ENCODE measurements at places on chromosomes 2 and 18.

- no peak for DNase-seq
These were observed 2.0 kb downstream of the SLC14A2 start for GRCh38 chr18:45617284-45617683.

GRCh38 chr2:134999521-134999920 lies 47.7 kb downstream of the MAP3K19 start:
- no peak for DNase-seq

- no peak for DNase-seq
These were observed 8.2 kb downstream of the CYP26B1 start for GRCh38 chr2:72139471-72139873.

GRCh38 chr2:37825586-37825985 lies 99.5 kb upstream of the RMDN2 start:
- no peak for DNase-seq

- no peak for DNase-seq
These were observed 808.7 kb upstream of the PIK3C3 start for GRCh38 chr18:41146301-41146700.

DNA sequence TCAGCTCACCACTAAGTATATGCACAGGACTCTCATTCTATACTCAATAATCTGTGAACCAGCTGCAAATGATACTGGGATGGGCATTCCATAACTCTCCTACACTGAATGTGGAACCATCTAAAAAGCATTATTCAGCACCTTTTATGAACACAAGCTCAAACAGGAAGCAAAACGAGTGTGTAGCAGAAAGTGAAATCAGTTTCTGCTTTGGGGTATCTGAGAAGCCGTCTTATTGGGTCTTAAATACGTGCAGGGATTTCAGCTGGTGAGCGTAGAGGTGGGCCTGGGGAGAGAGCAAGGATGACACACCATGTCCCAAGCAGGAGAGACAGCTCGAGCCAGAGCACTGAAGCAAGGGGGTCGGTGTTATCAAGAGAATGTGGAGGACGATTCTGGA lies 120.0 kb upstream of the TTN start:
- no peak for DNase-seq

DNA sequence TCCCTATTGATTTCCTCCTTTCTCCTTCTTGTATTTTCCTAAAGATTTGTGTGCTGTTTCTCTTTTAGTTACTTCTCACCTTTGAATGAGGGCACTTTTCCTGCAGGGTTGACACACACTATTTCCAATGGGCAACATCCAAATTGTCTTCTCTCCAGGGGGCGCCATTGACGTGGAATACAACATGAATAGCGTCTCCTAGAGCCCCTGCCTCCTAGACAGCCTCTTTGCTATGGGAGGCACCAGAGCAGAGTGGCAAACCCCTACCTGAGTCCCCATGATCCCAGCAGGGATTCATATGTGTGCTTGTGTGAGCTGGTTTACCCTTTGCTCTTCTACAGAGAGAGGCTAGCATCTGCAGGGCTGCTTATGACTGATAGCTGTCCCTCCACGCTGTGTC lies 61.3 kb upstream of the ITSN2 start:
- peak; percentile 58 for DNase-seq

GRCh38 chr2:58710795-58711279 lies 469.7 kb upstream of the FANCL start:
- no peak for DNase-seq

- peak; percentile 69 for DNase-seq
These were observed 34.2 kb upstream of the EN1 start for GRCh38 chr2:118881490-118882129.

DNA sequence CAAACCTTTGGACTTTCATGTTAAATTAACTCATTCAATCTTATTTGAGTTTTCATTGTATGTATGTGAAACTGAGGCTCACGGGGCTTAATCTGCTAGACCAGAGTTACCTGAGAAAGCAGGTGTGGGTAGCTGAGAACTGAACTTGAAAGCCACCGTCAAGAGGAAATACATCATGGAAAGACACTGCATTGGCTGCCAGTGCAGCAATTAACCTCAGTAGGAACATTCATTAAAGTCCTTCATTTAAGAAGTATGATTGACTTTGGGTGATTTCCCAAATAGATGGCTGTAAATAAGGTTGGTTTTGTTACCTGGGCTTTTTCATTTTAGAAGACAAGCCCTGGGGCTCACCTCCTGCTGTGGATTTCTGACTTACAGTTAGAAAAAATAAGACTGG lies 36.5 kb upstream of the MGAT5 start:
- no peak for DNase-seq

DNA sequence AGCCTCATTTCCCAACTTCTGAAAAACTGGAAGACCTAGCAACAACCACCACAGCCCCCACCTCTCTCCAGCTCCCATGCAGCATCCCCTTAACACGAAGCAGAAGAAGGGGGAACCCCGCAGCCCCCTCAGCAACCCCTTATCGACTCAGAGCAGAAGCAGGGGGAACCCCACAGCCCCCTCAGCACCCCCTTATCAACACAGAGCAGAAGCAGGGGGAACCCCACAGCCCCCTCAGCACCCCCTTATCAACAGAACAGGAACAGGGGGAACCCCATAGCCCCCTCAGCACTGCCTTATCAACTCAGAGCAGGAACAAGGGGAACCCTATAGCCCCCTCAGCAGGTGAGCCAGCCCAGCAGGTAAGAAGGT lies 6.7 kb downstream of the SLC66A2 start:
- no peak for DNase-seq

DNA sequence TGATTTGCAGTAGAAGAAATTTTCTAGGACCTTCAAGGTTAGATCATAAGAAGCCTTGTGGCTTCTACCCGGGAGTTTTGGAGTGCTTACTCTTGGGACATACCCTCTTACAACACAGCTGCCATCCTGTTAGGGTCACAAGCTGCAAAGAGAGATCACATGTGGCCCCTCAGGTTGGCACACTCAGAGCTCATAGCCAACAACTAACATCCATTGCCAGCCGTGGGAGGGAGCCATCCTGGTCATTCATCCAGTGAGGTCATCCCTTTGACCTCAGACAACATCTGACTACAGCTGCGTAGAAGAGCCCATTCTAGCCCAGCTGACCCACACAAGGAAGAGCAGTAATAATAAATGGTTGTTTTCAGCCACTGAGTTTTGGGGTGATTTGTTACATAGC lies 76.9 kb upstream of the NABP1 start:
- DNase-seq: no peak

DNA sequence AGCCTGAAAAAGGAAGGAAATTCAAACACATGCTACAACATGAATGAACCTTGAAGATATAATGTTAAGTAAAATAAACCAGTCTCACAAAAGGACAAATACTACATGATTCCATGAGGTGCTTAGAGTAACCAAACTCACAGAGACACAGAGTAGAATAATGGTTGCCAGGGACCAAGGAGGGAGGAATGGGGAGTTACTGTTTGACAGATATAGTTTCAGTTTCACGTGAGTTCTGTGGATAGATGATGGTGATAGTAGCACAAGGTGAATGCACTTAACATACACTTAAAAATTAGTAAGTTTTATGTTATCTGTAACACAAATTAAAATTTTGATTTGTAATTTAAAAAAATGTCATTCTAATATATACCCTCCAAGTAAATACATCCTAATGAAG lies 106.9 kb upstream of the ACVR1C start:
- no peak for DNase-seq

DNA sequence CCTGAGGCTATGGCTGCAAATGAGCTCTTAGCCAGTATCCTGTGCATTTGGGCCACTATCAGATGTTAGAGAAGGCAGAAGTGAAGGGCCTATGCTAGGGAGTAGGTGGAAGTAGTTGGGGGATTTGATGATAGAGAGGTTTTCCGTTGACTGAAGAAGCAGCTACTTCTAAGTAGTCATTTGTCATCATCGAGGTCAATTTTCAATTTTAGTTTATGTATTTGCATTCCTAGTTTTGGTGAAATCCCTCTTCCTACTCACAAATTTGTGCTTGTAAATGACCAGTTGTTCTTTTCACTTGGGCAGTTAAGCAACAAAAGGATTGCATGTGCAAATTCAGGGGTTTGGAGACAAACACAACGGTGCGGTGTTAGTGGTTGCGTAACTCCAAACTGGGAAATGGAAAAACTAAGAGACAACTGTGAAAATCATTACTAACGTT lies 48.5 kb upstream of the PELI1 start:
- no peak for DNase-seq

DNA sequence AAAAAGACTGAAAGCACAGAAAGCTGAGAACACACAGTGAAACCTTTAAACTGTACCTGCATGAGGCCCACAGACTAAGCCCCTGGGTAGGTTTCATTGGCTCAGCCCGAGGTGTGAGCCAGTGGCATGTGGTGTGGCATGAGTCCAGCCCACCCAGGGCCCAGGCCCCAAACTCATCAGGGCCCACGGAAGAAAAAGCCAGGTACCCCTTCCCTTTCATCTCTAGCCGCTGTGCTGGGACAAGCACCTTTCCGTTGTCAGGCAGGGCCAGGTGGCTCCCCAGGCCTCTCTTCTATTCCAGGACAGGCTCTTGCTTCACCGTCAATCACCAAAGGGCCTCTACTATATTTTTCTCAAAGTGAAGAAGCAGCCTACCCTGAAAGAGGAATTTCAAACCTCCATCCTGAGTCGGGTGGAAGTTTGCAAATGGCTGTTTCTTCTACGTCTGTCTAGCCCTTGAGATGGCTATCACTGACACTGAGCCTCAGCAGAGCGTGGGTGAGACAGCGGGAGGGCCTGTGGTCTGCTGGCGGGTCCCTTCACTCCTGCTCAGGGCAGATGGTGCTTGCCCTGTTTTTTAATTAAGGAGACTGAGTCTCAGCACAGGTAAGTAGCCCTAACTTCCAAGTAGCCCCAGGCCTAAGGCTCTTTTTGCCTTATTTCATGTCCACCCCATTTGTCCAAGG lies 8.6 kb downstream of the DNAJB2 start:
- DNase-seq: no peak

GRCh38 chr2:16223161-16223840 lies 283.0 kb downstream of the MYCN start:
- no peak for DNase-seq

DNA sequence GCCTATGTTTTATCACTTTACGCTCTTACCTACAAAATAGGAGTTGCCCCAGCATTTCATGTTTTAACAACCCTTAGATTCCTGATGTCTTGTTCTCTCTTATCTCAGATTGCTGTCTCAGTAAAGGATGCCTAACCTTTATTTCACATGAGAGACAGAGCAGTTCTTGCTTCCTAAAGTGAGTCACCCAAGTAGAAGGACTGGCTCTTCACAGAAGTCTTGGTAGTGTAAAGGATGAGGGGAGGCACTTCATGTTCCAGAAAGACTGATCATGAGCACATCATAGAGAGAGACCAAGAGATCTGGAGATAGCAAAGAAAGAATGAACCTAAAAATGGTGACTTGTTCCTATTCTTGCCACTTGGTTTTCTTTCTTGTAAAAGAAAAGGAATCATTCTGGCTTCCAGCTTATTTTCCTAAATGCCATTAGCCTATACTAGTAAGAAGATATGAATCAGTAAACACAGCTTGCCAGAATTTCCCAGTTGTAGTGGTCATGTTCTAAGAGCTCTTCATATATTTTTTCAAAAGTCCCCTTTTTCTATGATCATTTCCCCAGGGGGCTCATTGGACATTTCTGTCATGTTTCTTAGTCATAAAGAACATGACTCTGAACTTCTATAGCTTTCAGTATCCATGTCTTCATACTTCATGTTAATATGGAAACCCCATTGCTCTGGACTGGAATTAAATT lies 54.9 kb downstream of the MAPRE2 start:
- DNase-seq: no peak

- DNase-seq: no peak
These were observed 38.5 kb downstream of the BOD1L2 start for GRCh38 chr18:57185434-57185833.

- DNase-seq: no peak
These were observed 331.6 kb downstream of the SETBP1 start for GRCh38 chr18:45012286-45012685.

DNA sequence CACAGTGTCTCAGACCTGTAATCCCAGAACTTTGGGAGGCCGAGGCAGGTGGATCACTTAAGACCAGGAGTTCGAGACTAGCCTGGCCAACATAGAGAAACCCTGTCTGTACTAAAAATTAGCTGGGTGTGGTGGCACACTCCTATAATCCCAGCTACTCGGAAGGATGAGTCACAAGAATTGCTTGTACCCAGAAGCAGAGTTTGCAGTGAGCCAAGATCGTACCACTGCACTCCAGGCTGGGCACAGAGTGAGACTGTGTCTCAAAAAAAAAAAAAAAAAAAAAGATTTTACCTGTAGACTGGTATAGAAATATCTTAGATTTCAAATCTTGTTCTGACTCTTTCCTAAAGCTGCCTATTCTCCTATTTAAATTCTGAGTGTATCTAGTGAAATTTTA lies 7.2 kb upstream of the KLHL29 start:
- no peak for DNase-seq

DNA sequence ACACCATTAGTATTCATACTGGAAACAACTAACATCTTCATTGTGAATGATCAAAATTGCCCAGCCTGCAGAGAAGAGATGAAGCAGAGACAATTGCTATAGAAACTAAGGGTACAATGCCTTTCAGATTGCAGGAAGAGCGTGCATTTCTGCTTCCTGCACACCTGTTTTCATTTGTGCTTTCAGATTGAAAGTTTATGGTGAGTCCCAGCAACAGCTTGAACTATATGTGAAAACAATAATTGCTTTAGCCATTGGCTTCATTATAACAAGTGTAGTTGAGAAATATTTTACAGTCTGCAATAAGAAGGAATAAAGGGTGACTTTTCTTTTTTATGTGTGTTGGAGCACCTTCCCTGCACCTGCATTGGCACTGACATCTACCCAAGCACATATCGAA lies 136.3 kb downstream of the CD8B2 start:
- no peak for DNase-seq

- DNase-seq: no peak
These were observed 66.3 kb downstream of the EMX1 start for GRCh38 chr2:72983500-72984161.

DNA sequence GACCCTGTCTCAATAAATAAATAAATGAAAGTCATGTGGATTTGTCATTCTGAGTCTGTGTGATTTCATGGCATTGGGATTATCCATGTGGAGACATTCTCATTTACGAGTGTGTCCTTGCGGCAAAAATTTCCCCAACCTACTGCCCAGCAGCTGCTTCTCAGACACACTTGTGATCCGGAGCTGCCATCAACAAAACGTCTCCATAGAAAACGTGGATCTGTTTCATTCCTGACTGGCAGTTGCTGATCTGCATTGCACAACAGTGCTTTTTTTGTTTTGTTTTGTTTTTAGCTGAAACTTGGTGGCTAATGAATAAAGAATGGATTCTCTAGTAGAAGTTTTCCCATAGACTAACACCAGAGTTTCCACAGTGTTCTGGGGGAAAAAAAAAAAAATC lies 74.7 kb downstream of the TGIF1 start:
- DNase-seq: no peak

Data from cerebellar cortex (tissue), 1 donor.